ENCODE measurements at places on chromosomes 1 and 21. TPM values are rescaled to one million over a fixed set of nuclear protein-coding genes. Genes with fewer than 3 reads are reported as not detected.

GRCh38 chr1:30977105-30977504 lies 68.5 kb upstream of the SDC3 start:
- DNase-seq, result no peak

- no peak for DNase-seq
These were observed 3.1 kb downstream of the PTGFRN start for GRCh38 chr1:116912846-116913245.

S100A5 gene
- total RNA-seq, result not detected

GRCh38 chr1:172918478-172918877 lies 132.3 kb downstream of the TNFSF18 start:
- DNase-seq, result no peak

GRCh38 chr1:52153010-52153409 lies 11.1 kb downstream of the ZFYVE9 start:
- no peak for DNase-seq

DNA sequence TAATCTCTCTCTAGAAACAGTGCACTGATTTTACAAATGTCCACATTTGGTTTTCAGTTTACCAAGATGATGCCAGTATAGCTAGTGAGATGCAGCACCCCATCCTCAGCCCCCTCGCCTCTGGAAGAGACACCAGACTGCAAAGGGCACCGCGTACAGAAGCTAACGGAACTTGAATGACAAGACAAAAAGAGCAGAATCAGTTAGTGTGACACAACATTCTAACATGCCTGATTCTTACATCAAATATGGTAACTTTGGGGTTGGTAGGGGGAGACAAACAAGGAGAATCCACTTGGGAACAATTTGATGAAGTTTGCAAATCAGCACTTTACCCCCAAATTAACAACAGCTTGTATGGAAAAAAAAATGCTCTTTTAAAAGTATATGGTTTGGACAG lies 4.1 kb upstream of the MAGOH start:
- no peak for DNase-seq

RAB3B gene
- not detected for total RNA-seq

GRCh38 chr1:205925736-205926135 lies 17.5 kb downstream of the SLC26A9 start:
- no peak for DNase-seq

GRCh38 chr1:161013131-161013487 lies 7.8 kb downstream of the F11R start:
- DNase-seq, result no peak

KIAA0040 gene
- total RNA-seq, result 28.5 TPM

- DNase-seq, result no peak
These were observed 1.8 kb downstream of the UBAP2L start for GRCh38 chr1:154222518-154222917.

DNA sequence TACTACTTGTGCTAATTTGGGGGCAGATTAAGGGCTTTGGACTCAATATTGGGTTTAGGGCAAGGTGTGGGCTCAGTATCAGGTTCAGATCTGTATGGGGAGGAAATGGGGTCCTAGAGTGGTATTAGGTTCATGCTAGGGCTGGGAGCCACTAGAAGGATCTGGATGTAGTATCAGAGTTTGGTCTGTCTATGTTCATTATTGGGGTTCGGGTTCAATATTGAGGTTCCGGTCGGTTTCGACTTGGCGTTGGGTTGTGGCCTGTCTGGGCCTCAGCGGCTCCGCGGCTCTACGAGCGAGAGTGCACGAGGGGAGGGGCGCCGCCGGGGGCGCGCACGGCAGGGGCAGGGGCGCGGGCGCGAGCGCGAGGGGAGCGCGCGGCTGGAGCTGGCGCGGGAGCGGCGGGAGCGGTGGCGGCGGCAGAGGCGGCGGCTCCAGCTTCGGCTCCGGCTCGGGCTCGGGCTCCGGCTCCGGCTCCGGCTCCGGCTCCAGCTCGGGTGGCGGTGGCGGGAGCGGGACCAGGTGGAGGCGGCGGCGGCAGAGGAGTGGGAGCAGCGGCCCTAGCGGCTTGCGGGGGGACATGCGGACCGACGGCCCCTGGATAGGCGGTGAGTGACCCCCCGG lies at the start of gene PTPRF:
Gene PTPRF, plus strand, starts transcription at position 401 of the 624 bp plus-strand sequence. CDS start 14,193 bp downstream, outside the sequence.
- peak; percentile 74 for DNase-seq

- DNase-seq, result no peak
These were observed 671.7 kb upstream of the PTBP2 start for GRCh38 chr1:96049759-96050409.

DNA sequence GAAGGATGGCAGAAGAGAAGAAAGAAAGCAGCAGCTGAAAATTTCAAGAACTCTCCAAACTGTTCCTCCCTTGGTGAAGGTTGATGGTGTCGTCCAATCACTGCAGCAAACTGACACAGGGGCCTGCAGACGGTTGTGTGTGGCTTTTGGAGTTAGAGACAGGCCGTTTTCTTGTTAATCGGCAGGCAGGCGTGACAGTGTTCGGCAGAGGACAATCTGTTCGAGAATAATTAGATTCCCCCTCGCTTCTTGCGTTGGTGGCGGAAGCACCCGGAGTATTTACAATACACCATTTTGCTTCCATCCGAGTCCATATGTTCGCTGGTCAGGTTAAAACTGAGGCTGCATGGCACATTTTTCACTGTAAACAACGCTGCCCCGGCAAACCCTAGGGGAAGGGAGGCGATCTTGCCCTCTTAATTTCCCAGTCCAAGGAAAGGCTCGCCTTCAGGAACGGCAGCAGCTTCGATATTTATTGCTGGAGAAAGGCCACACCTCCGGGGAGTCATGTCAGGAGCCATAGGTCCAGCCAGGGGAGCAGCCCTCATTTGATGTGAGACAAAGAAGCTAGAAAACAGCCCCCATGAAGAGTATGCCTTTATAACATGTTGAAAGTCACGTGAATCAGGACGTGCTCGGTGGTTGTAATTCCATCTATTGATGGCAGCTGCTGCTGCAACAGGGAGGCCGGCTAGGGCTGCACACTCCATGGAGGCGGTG lies 360.1 kb downstream of the SMYD3 start:
- no peak for DNase-seq
